ENCODE measurements at places on chromosomes 2 and 18.

- DNase-seq, result no peak
These were observed 224.7 kb downstream of the SLC8A1 start for GRCh38 chr2:40227210-40227609.

DNA sequence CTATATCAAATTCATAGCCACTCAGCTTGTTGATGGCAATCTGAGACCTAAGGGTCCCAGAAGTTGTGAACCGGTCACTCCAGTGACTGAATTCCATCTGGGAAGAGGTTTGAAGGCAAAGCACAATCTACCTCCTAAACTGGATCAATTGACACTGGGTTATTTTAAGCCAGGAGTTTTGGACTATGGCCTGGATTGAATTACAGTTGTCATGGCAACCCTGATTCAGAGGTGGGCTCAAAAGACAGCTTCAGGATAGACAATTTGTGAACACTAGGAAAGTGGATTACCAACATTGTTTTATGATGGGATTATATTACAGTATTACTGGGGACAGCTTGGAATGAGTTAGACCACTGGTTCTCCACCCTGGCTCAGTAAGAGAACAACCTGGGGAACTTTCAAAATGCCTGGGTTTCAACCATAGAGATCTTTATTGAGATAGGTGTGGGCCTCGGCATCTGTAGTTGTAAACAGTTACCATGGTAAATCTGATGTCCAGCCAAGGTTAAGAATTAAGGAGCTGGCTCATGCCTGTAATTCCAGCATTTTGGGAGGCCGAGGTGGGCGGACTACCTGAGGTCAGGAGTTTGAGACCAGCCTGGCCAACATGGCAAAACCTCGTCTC is 58.8 kb downstream of the MFSD6 start:
- no peak for DNase-seq

- DNase-seq, result no peak
These were observed 180.5 kb downstream of the AGPS start for GRCh38 chr2:177573120-177573519.

GRCh38 chr2:8049851-8050571 is 631.8 kb upstream of the ID2 start:
- DNase-seq, result no peak

GRCh38 chr2:8659092-8659734 is 22.6 kb upstream of the ID2 start:
- DNase-seq, result no peak

DNA sequence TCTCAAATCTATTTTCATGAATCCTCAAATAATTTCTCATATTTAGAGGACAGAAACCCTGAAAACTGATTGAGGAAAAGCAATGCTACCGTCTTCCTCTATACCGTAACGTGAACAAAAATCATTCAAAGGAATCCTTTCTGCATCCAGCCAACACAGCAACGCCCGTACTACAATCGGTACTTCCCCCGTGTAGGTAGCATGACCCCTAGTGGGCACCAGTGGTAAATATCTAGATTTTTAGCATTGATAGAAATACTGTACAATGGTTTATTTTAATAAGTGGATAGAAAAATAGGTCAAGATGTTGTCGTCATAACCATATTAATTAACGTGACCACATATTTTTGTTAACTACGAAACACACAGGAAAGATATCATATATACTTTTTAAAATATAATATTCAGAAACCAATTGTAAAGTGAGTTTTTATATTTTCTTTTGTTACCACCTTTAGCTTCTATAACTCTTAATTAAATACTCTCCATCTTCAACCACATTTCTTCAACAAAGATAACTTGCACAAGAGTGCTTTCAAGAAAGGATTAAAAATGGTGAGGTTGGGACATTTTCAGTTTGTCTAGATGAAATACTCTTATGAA is 194.1 kb downstream of the SS18 start:
- DNase-seq, result peak; percentile 68

- no peak for DNase-seq
These were observed 56.0 kb downstream of the DCDC2C start for GRCh38 chr2:3759331-3759730.

DNA sequence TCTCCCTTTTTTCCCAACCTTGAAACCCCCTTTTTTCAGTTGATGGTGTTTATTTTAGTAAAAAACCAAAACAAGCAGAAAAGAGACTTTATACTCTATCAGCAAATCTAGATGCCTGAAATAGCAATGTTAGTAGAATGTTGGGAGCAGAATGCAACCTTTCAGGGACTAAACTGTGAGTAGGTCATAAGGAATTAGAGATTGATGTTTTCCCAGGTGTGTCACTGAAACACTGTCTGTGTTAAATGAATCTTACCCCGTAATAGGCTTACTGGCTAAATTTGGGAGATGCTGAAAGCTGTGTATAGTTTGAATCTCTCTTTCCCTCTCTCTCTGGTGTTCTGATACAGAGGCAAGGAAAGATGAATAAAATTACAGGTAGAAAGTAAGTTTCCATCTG is 43.8 kb downstream of the AGFG1 start:
- DNase-seq, result no peak

- DNase-seq, result peak; percentile 51
These were observed 70.6 kb downstream of the MBP start for GRCh38 chr18:77061946-77062517.
